ENCODE measurements at places on chromosomes 4 and X.
A peak's percentile ranks its signal among the peaks of the same experiment; 100 is the strongest.

DNA sequence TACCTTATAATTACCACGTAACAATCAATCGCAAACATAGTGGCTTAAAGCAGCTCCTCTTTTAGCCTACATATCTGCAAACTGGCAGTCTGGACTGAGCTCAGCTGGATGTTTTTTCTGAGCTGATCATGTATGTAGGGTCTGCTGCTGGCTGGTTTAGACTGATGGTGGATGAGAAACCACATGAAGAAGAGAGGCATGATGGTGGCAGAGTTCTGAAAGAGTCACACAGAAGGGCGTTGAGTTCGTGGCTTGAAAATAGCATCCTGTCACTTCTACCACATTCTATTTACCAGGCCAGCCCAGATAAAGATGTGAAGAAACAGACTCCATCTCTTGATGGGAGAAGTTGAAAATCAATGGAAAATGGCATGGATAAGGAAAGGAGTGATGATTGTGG is 151.3 kb downstream of the SNCA start:
- DNase-seq: no peak

GRCh38 chr4:3200423-3201090 is 48.4 kb upstream of the MSANTD1 start:
- DNase-seq: no peak

GRCh38 chr4:114782415-114783214 is 184.0 kb downstream of the UGT8 start:
- DNase-seq: no peak

- no peak for DNase-seq
Measured at GRCh38 chr4:109723110-109723509, 6.8 kb downstream of the PLA2G12A start.

DNA sequence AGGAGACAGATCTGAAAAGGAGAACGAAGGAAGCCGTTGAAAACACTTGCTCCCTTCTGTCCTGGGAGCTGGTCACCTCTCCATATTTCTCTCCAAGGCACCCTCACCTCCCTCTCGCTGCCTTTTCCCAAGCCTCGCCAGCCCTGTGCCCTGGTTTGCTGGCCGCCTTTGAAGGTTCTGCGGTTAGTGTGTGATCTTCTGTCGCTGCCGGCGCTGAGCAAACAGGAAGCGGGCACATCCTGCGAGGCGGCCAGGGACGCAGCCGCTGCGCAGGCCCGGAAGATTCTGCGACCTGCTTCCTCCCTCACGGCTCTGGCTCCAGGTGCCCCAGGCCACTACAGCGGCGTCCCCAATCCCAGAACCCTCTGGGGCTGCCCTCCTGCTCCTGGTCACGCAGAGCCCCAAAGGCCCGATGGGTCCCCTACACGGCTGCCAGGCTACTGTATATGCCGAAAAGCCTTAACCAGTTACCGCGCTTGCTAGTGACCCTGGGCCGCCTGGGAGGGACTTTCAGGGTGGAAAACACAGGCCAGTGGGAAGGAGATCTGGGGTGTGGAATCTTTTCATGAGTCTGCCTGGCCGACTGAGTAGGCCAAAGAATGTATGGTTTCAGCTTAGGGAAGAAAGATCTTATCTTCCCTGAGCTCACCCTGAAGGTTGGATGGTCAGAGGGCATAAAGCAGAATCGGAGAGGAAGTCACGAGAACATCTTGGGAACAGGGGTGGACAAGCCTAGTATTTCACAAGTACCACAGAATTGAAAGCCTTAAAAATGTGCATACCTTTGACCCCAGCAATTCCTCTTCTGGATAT is 2.3 kb upstream of the SASH3 start:
- peak; percentile 32 for DNase-seq

GRCh38 chr4:85833302-85833701 is 358.4 kb downstream of the ARHGAP24 start:
- DNase-seq: no peak

DNA sequence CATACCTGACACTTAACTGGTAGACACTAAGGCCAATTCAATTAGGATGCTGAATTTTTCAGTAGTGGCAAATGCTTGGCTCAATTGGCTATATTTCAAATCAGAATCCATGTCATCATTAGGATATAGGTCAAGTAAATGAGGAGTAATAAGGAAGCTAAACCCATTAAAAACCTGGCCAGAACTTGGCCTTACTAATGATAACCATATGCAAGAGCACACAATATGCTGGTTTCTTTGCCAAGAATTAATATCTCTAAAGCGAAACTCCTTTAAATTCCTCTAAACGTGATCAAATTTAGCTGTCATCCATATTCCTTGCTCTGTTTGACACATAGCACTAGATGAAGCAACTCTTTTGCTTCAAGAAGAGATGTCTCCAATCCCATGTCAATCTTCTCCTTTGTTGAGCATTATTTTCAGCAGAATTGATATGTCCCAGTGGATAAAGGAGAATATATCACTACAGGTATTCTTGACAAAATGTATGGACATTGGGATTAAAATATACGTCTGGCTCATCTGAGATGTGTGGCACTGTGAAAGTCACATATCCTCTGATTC is 206.1 kb upstream of the ANKRD50 start:
- no peak for DNase-seq

DNA sequence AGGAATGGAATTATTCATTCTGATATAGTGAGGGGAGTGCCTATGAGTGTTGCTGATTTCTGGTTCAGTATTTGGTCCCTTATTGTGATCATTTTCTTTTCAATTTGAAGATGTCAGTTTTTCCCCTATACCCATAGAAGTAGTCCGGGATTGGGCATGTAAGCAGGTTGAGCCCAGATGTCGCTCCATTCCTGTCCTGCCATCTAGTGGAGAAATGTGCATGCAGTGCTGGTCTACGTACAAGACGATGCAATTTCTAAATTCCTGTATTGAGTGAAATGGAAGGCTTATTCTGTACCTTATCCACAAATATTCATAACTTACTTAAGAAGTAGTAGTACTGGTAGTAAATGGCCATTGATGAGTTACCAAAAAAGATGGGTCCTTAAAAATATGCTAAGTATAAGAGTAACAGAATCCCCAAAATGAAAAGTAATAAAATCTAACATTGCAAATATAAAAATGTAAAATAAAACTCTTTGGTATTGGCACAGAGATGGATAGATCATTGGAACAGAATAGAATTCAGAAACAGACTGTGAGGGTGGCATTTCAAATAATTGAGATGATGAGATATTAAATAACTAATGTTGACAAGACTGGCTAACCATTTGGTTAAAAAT is 60.9 kb downstream of the UGT8 start:
- no peak for DNase-seq

DNA sequence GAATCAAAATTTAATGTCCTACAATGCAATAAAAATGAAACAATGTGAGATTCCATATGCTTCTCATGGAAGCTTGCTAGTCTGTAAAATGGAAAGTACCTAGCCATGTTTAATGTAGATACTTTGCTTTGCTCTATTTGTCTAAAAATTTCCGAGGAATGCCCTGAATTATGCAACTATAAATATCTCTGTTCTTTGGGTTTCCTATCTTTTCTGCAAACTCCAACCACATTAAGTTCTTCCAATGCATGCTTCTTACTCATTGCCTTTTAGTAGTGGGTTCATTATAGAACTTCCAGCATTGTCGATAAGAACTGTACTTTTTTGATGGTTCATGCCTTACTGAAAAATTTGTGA is 178.3 kb downstream of the RASL11B start:
- DNase-seq: no peak

GRCh38 chrX:100379388-100379986 is 30.6 kb downstream of the PCDH19 start:
- DNase-seq: no peak

- no peak for DNase-seq
Measured at GRCh38 chr4:80155316-80155982, 41.9 kb upstream of the PRDM8 start.

DNA sequence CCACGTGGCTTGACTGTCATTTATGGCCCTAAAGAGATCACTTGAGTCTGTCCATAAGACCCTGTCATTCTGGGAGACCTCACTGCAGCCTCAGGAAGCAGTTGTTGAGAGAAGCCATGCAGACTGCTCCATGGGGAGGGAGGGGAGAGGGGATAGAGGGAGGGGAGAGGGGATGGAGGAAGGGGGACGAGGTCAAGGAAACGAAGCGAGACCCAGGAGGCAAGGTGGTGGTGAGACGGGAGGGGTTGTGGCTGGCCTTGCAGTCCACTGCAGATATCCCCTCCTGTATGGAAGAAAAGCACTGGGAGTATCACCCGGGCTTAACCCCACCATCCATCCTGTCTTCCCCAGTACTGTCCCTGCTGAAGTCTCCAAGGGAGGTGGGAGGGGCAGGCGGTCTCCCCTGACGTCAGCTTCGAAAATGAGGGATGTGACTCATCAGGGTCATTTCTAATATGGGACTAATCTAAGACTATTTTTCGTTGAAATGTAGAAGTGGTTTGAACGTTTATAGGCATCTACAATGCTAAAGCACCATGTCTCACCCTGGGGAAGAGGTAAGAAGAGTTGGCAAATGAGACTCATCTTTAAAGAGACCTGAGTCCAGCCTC is 5.6 kb downstream of the TMEM255A start:
- no peak for DNase-seq

- DNase-seq: no peak
Measured at GRCh38 chrX:154731881-154732280, 19.0 kb downstream of the GAB3 start.

GRCh38 chrX:15998350-15998749 is 125.0 kb upstream of the GRPR start:
- no peak for DNase-seq

- no peak for DNase-seq
Measured at GRCh38 chrX:143781103-143781502, 60.6 kb upstream of the SPANXN2 start.

- DNase-seq: no peak
Measured at GRCh38 chr4:29571322-29571721, 1148.8 kb upstream of the PCDH7 start.

DNA sequence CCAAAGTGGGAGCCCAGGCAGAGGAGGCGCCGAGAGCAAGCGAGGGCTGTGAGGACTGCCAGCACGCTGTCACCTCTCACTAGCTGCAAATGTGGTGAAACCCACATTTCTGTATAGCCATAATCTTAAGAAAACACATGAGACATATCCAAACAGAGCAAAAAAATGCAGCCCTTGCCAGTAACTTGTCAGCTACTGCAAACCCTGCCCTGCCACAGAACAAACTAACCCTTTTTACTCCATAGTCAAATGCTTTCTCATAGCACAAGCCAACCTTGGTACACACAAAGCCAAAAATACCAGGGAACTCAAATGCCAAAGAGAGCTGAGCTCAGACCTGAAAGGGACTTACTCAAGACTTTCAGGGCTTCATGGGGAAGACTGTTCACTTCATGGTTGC is 14.9 kb upstream of the NXF3 start:
- no peak for DNase-seq

DNA sequence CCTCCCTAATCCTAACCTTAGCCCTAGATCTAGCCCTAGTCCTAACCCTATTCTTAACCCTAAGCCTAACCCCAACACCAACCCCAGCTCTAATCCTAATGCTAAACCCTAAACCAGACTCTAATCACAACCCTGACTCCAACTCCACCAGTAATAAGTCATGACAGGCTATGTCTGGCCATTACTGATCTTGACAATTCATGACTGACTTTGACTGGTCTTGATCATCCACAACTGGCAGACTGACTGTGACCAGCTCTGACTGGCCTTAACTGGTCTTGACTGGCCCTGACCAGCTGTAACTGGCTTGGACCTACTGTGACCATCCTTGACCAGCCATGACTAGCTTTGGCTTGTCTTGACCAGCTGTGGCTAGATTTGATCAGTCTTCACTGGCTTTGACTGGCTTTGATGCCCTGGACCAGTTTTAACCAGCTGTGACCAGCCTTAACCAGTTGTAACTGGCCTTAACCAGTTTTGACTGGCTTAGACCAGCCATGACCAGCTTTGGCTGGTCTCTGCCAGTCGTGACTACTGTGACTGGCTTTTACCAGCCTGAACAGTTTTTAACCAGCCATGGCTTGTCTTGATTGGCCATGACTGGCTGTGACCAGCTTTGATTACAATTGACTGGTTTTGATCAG is 68.4 kb downstream of the RLIM start:
- DNase-seq: no peak

GRCh38 chrX:109774706-109775105 is 41.6 kb upstream of the ACSL4 start:
- no peak for DNase-seq

- no peak for DNase-seq
Measured at GRCh38 chr4:125105561-125105960, 209.2 kb upstream of the FAT4 start.

DNA sequence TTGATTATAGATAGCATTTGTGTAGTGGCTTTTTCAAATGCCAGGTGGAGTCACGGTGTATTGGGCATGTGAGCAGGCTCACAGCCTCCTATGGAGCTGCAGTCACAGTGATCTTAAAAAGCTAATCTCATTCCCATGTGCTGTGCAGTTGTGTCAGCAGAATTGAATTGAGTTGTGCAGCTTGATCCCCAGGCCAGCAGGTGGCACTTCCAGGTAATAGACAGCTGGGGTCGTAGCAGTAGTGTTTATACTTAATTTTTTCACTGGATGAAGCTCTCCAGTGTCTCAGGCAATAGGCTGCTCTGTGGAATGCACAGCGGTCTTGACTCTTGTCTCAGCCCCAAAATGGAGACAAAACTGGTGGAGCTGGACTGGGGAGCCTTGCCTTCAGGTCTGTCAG is 1028.1 kb downstream of the SH3BGRL start:
- DNase-seq: no peak

DNA sequence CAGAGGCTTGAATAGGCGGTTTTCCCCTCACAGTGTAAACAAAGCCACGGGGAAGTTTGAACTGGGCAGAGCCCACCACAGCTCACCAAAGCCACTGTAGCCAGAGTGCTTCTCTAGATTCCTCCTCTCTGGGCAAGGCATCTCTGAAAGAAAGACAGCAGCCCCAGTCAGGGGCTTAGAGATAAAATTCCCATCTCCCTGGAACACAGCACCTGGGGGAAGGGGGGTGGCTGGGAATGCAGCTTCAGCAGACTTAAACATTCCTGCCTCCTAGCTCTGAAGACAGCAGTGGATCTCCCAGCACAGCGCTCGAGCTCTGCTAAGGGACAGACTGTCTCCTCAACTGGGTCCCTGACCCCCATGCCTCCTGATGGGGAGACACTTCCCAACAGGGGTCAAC is 44.0 kb upstream of the USP38 start:
- no peak for DNase-seq

DNA sequence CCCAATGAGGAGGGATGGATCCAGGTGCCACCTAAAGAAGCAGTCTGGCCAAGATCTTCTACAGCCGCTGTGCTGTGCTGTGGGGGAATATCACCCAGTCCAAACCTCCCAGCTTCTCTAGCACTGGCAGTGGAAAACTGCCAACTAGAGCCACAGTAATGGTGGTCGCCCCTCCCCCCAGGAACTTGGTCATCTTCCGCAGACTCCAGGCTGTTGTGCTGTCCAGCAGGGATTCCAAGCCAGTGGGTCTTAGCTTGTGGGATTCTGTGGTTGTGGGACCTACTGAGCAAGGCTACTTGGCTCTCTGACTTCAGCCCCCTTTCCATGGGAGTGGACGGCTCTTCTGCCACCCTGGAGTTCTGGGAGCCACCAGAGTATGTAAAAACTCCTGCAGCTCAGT is 18.2 kb downstream of the GPRASP1 start:
- DNase-seq: no peak

GRCh38 chrX:154059729-154060245 is 37.7 kb downstream of the MECP2 start:
- DNase-seq: no peak
